ENCODE measurements at places on chromosomes 4 and X. TPM values are rescaled to one million over a fixed set of nuclear protein-coding genes. Genes with fewer than 3 reads are reported as not detected.

SPANXN3 gene
- not detected for total RNA-seq

MAGEC2 gene
- total RNA-seq, result not detected

SYN1 gene
- 0.25 TPM for total RNA-seq

MAGEB10 gene
- total RNA-seq, result not detected

ACSL1 gene
- total RNA-seq, result 38.7 TPM
